MG63 (cell line): ENCODE measurements at places on chromosomes 7 and 10.

DNA sequence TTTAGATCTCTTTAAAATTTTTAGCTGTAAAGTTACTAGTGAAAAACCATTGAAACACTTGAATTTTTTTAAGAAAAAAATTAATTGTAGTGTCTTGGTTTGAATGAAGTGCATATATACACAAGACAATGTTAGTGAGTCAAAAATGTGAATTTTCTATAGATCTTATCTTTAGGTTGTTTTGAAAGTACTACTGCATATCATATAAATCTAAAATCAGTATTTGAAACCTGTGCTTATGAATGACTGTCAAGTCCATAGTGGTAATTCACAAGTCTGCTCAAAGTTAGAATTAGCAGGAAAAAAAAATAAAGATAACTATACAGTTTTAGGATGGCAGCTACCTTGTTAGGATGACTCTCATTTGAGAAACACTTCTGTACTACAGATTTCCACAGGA is 25.0 kb downstream of the TES start:
- no peak for DNase-seq

DNA sequence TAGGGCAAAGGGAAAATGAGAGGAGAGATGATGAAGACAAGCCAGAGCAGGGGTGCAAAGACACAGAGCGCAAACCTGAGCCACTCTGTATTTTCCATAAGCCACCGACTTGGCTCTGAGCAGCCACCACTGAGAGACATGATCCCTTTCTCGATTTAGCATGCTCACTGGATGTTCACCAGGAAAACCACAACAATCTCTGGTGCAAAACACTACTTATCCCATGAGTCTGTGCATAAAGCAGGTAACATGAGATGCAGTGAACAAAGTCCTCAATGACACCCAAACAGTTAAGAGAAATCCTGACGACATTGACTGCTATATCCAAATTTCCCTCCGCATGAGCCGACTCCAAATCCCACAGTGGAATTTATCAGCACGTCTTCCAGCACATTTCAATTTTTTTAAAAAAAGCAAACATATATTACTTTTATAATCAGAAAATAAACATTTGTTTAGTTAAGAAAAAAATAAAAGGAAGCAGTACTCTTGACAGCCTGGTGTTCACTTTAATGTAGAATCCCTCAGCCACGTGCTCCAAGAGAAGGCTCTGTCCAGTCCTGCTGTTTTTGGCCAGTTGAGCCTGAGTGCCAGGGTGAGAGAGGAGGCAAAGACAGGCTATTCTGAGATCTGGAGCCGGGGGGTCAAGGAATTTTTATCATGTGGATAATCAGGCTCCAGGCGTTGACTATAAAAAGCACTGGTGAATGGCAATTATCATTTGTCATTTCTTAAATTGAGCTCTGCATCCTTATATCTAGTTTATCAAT is 238.4 kb downstream of the KCNMA1 start:
- DNase-seq: no peak

- no peak for DNase-seq
Observed at GRCh38 chr10:124696446-124697392, 47.5 kb downstream of the FAM53B start.

GRCh38 chr10:14701466-14701865 is 73.2 kb downstream of the FAM107B start:
- no peak for DNase-seq

DNA sequence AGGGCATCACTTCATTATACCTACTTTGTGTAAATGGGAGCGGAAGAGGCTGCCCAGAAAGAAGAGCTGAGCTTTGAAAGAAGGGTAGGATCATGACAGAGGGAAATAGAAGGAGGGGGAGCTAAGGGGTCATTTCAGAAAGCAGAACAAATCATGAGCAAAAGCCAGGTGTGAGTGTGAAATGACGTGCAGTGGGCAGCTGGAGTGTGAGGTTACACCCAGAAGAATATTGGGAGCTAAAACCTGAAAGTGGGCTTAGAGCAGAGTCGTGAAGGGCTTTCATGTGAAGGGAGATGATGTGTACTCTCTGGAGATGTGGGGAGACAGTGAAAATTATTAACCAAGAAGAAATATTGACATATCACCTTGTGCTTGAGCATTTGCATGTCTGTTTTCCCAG is 245.0 kb upstream of the YAE1 start:
- no peak for DNase-seq

GRCh38 chr7:137417464-137417863 is 73.9 kb upstream of the PTN start:
- DNase-seq: no peak

- no peak for DNase-seq
Observed at GRCh38 chr10:46292573-46293023, 5.8 kb downstream of the ANTXRL start.

DNA sequence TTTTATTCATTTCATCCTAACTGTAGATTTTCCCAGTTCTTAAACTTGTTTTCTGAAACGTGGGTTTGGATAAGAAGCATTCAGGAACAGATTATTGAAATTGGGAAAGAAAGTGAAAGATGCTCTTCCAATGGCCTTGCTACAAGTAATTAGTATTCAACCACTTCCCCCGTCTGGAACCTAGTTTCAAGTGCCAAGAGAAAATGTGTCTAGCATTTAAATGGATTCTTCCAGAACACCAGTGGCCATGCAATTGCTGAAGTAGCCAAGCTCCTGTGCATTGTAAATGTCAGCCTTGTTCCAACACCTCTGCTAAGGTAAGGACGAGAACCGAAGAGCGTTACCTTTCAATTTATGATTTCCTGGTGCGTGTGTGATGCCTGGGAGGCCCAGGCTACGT is 68.2 kb downstream of the PFKFB3 start:
- no peak for DNase-seq

- DNase-seq: no peak
Observed at GRCh38 chr10:114095559-114096337, 52.1 kb downstream of the ADRB1 start.

DNA sequence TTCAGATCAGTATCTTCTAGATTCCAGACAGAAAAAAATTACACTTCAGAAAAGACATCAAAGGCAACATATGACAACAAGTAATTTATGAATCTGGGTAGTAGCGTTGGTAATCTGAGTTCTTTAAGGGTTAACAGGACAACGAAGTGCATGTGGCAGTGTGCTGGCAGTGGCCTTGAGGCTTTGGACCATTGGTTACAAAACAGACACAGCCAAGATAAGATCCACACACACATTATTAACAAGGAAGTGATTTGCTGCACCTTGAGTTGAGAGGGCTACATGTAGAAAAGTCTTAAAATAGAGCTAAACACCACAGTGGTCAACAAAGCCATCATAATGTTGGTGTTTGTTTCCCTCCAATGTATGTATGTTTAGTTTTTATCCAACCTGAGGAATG is 40.6 kb downstream of the AKR1D1 start:
- DNase-seq: no peak

DNA sequence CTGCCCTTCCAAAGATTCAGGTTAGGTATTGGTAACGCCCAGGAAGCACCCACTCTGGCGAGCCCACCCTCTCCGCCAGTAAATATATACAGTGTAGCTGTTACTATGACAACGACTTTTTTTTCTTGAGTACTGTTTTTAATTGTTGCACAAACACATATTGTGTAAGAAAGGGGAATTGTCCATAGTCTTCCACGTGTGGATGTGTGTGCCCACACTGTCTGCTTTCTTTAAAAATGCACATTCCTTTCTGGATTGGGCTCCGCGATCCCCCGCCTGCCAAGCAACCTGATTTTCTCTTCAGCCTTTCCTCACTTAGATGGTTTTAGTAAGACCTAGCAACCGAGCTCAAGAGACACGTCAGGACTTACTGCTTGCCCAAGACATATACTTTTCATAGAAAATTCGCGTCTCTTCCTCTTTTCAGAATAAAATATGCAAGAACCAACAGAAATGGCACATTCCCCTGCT is 247.8 kb downstream of the EBF3 start:
- no peak for DNase-seq

DNA sequence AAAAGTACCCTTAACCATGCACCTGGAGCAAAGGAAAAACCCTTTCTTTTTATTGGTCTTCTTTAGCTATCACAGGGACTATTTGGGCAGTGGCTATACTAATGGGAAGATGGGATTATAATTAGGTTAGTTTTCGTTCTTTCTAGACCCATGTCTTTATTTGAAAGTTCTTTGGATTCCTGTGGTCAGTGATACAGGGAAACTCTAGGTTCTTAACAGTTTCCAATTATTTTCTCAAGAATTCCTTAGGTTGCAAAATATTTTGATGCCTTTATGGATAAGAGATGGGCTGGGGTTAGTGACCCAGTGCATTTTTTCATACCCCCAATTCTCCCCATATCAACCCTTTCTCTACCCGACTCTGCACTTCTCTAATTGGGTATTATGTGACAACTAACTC is 49.0 kb downstream of the ADD3 start:
- no peak for DNase-seq

DNA sequence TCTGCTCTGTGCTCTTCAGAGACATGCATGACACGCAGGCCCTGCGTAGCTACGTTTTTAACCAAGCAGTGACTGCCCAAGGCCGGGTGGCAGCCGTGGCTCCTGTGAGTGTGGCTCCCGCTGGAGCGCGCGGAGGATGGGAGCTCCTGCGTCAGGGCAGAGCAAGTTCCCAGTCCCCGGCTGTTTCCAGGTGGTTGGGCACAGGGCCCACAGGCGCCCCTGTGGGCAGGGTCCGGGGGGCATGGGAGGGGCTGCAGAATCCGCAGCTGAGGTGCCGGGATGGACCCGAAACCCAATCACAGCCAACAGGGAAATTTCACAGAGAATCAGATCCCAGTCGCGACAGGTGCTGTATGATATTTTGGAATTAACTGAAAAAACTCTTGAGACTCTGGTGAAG is 9.8 kb downstream of the NKX6-2 start:
- DNase-seq: no peak

- DNase-seq: no peak
Observed at GRCh38 chr10:86962136-86962980, 4.0 kb downstream of the SNCG start.

DNA sequence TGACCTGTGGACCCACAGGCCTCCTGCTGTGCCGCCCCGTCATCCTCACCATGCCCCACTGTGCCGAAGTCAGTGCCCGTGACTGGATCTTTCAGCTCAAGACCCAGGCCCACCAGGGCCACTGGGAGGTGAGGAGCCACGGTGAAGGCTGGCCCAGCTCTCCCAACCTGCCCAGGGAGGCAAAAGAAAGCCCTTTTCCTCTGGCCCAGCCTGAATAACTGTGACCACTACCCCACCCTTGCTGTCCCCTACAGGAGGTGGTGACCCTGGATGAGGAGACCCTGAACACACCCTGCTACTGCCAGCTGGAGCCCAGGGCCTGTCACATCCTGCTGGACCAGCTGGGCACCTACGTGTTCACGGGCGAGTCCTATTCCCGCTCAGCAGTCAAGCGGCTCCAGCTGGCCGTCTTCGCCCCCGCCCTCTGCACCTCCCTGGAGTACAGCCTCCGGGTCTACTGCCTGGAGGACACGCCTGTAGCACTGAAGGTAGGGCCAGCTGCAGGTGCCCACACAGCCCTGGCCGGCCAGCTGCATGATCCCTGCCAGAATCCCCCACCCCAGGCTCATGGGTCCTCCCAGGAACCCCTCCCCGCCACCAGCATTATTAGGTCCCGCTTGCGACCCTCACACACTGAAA is 25.5 kb upstream of the SLC29A3 start:
- DNase-seq: no peak

DNA sequence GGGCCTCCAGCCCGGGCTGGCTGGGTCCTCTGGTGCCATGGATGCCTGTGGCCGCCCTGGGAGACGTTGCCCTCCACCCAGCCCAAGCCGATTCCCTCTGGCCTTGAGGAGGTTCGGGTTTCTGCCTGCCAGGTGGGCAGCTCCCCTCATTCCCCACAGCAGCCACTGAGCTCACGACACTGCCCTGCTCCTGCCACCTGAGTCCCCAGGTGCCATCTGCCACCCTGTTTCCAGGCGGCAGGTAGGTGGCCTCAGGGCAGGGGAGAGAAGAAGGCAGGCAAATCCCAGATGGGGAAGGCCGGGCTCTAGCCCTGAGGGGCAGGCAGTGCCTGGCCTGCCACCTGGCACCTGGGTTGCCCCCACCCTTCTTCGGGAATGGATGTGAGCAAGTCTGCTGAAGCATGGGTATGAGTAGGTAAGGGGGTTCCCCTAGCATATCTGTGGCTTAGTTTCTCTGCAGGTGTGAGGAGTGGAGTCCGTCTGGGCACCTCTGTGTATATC is 92.2 kb upstream of the PPIF start:
- no peak for DNase-seq

- no peak for DNase-seq
Observed at GRCh38 chr7:32117837-32118236, 47.6 kb upstream of the PDE1C start.

DNA sequence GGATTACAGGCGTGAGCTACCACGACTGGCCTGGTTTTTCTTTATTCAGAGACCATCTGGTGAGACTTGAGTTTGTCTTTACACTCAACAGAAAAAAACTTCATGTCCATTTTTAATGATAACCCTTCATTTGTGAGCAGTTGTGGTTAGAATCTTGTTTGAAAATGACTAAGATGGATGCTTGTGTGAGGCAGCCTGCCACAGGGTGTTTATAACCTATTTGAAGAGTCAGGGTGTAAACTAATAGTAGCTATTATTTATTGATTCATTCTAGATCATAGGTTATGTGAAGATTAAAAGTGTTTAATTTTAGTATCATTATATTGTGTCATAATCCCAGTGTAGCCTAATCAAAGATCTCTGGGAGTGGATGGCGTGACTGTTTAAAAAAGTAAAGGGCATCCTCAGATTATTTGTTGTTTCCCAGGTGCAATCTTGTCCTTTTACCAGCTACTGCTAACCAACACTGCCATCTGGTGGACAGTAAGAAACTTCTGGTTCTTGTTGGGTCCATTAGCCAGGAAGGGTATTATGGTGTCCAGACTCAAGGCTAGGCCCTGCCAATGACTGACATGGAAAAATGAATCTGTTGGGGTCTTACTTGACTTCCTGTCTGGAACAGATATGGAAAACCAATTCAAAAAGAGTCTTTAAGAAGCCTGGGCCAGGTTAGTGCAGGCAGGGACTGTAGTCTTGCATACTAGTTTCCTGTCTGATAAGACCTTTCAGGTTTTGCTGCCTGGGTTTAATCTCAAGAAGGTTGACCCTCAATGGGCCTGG is 24.9 kb downstream of the NRBF2 start:
- peak; percentile 21 for DNase-seq

DNA sequence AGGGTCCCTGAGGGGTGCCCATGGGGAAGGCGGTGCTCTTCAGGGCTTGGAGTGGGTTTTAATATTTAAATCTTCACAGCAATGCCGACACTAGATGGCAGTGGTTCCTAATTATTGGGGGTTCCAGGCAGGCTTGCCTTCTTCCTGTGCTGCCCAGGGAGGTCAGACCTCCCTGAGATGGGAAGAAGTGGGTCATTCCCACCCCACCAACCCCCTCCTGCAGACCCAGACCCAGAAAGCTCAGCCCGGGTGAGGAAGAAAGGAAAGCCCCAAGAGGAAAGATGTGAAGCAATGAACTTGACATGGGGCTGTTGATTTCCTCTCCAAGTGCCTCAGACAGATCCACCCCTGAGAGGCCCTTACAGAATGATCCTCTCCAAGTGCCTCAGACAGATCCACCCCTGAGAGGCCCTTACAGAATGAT is 85.1 kb upstream of the LANCL2 start:
- DNase-seq: peak; percentile 32

- DNase-seq: no peak
Observed at GRCh38 chr10:100516847-100517246, 2.8 kb downstream of the SEC31B start.

- no peak for DNase-seq
Observed at GRCh38 chr10:131871673-131872005, 29.2 kb upstream of the PPP2R2D start.

GRCh38 chr10:97149079-97149531 is 36.7 kb downstream of the SLIT1 start:
- DNase-seq: no peak
